Activated naive CD8-positive, alpha-beta T cell treated with anti-CD3 and anti-CD28 coated beads, Interleukin-2, amount 10 ng/mL, durations not matched to agents 7 days and 5 days (primary cell): ENCODE measurements at places on chromosomes 6 and 20. TPM values are rescaled to one million over a fixed set of nuclear protein-coding genes. Genes with fewer than 3 reads are reported as not detected.

ANGPT4 gene
- total RNA-seq: not detected

RNF182 gene
- total RNA-seq: not detected

DNAJC5 gene
- 49.2 TPM for total RNA-seq

DNA sequence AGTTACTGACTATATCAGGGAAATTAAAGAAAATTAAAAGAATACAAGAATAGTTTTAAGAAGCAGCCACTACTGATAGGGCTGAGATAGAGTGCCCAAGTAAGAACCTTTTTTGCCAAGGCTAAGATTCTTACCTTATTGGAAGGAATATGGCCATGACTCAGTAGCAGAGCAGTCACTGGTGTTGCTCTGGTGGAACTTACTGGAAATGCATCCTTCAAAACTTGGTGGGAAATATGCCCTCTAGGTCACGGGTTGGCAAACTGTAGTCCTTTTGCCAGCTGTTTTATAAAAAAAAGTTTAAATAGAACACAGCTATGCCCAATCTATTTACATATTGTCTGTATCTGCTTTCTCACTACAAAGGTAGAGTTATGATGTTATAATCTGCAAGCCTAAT is 6.0 kb downstream of the HSF2 start:
- peaks cover 58% of the 10 kb centered on the region for H3K4me1 ChIP-seq
- no peak overlapping the region for H3K4me3 ChIP-seq
- DNase-seq: no peak
- H3K27ac ChIP-seq: no peak overlapping the region
- no peaks in the 10 kb centered on the region for H3K27me3 ChIP-seq

- no peak overlapping the region for H3K4me3 ChIP-seq
- H3K27me3 ChIP-seq: no peaks in the 10 kb centered on the region
- DNase-seq: no peak
- H3K27ac ChIP-seq: no peak overlapping the region
Observed at GRCh38 chr6:11288065-11288464, 55.6 kb upstream of the NEDD9 start.

MACROD2 gene
- total RNA-seq: not detected

IL17F gene
- total RNA-seq: not detected

PAQR8 gene
- total RNA-seq: 25.7 TPM

DNA sequence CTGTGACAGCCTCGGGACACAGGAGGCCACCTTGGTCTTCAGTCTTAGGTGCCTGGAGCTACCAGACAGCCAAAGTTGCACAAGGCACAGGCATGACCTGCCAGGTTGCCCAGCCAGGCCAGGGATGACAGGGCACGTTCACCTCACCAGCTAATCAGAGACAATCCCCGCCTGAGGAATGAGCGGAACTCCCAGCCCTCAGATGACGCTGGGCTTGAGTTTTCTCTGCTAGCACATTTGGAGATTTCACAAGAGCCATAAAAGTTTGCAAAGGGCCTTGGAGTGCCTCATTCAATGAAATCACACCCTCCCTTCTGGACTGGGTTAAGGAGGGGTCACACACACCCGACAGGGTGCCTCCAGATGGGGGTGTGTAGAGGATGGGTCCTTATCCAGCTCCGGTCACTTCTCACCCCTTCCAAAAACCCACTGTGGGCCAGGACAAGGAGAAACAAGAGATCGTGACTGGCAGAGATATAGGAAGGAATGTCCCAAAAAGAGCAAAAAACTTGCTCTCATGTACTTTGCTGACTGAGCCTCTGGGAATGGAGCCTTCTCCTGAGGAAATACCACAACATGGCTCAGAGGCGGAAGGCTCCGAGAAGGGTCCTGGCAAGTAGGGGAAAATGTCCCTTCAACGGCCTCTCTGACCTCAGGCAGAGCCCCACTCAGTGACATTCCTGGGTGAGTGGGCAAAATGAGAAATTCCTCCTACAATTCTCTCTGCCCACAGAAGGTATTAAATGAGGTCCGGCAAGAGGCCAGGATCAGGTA is 121.6 kb downstream of the ISM1 start:
- H3K36me3 ChIP-seq: no peaks in the 10 kb centered on the region
- H3K4me1 ChIP-seq: peaks cover 3% of the 10 kb centered on the region
- DNase-seq: no peak
- no peak overlapping the region for H3K4me3 ChIP-seq
- no peak overlapping the region for H3K27ac ChIP-seq
- no peaks in the 10 kb centered on the region for H3K27me3 ChIP-seq

DNA sequence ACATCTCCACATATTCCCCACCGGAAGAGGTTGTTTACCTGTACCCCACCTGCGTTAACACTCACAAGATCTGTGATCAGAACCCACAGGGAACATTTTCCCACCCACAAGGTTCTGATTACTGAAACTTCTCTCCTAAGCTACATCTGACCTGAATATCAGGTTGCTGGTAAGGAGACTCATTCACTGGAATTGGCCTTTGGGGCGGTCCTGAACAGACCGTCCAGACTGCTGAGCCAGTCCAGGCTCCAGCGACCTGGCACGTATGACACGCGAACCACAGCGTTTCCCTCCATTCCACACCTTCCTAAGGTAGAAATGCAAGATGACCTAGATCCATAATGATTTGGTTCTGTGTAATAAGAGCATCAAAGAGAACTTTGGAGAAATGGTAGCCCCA is 9.8 kb downstream of the VGLL2 start:
- H3K27ac ChIP-seq: no peak overlapping the region
- peaks cover 55% of the 10 kb centered on the region for H3K27me3 ChIP-seq
- H3K36me3 ChIP-seq: no peaks in the 10 kb centered on the region
- no peak overlapping the region for H3K4me3 ChIP-seq

GRCh38 chr6:35893246-35893645 is 27.7 kb downstream of the SRPK1 start:
- DNase-seq: no peak
- no peak overlapping the region for H3K27ac ChIP-seq
- peaks cover 8% of the 10 kb centered on the region for H3K4me1 ChIP-seq
- peaks cover 22% of the 10 kb centered on the region for H3K36me3 ChIP-seq
- no peaks in the 10 kb centered on the region for H3K27me3 ChIP-seq

- no peak overlapping the region for H3K4me3 ChIP-seq
- no peaks in the 10 kb centered on the region for H3K36me3 ChIP-seq
- peaks cover 5% of the 10 kb centered on the region for H3K27me3 ChIP-seq
- H3K4me1 ChIP-seq: no peaks in the 10 kb centered on the region
Observed at GRCh38 chr6:7504041-7504440, 37.4 kb upstream of the DSP start.

MAP1LC3A gene
- total RNA-seq: 1.9 TPM

DNA sequence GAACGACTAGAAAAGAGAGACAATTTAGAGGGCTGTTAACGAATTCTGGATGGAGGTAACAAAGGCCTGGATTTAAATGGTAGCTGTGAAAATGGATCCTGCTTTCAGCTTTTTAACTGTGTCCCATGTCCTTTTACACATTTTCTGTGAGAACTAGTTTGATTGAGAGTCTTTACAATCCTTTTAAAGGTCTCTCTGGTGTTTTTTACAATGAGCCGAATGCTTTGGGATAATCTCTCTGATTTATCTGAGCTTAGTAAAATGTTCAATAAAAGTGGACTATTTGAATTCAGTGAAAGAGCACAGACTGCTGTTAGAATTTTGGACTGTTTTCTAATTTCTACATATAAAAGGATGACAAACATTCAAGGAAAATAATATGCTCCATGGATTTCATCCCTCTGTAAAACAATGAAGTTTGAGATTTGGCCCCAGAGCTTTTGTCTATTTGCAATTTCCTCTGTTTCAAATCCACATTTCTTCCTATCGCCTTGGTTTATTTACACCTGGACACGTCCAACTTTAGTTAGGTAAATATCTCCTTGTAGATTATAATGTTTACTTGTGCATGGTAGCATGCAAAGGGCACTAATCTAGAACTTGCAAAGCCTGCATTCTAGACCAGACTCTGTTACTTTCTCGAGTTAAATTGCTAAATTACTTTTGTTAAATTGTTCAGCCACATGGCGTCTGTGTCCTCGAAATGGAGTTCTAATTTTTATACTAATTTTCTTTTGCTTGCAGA is 871.0 kb upstream of the CITED2 start:
- no peaks in the 10 kb centered on the region for H3K4me1 ChIP-seq
- H3K4me3 ChIP-seq: no peak overlapping the region
- DNase-seq: no peak
- peaks cover 3% of the 10 kb centered on the region for H3K27me3 ChIP-seq

GRCh38 chr6:69022993-69023392 is 387.9 kb downstream of the ADGRB3 start:
- H3K4me3 ChIP-seq: no peak overlapping the region
- DNase-seq: no peak
- H3K4me1 ChIP-seq: no peaks in the 10 kb centered on the region
- no peaks in the 10 kb centered on the region for H3K27me3 ChIP-seq
- no peak overlapping the region for H3K27ac ChIP-seq

SOX12 gene
- total RNA-seq: 10.1 TPM

MAS1 gene
- total RNA-seq: not detected

ADAM33 gene
- not detected for total RNA-seq

SIRPB2 gene
- total RNA-seq: not detected

GRCh38 chr20:15902493-15902892 is 670.8 kb downstream of the KIF16B start:
- H3K27ac ChIP-seq: no peak overlapping the region
- no peak for DNase-seq
- no peak overlapping the region for H3K4me3 ChIP-seq
- H3K27me3 ChIP-seq: no peaks in the 10 kb centered on the region
- H3K36me3 ChIP-seq: no peaks in the 10 kb centered on the region
- no peaks in the 10 kb centered on the region for H3K4me1 ChIP-seq
